ENCODE measurements at places on chromosomes 13 and 19.

DNA sequence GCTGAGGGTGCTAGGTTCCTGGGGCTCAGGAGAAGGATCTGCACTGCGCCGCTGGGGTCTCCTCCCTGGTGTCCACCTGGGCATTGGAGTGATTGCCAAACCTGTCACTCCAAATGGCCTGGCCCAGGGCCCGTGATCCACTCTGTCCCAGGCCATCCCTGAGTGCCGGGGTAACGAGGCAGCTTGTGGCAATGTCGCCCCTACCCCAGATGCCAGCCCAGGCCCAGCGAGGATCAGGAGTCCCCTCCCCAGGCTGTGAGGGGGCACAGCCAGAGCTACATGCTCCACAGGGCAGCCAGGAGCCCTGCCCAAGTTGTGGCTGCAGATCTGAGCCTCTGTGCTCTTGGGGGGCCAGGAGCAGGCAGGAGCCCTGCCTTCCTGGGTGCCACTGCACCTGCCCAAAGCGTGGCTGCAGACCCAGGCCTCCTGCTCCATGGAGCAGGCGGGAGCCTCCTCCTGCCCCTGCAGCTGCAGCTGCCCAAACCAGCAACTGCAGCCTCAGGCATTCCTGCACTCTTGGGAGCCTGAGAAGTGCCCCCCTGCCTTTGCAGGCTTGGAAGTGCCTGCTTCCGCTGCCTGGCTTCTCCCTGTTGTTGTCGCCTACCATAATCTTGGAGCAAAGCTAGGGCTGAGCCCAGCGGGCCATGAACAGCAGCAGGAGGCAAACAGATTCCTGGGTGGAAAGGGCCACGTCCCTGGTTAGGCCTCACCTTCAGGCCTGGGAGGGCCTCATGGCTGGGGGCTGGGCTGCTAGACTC, 4.6 kb downstream of the IGFL4 start:
- DNase-seq: no peak

DNA sequence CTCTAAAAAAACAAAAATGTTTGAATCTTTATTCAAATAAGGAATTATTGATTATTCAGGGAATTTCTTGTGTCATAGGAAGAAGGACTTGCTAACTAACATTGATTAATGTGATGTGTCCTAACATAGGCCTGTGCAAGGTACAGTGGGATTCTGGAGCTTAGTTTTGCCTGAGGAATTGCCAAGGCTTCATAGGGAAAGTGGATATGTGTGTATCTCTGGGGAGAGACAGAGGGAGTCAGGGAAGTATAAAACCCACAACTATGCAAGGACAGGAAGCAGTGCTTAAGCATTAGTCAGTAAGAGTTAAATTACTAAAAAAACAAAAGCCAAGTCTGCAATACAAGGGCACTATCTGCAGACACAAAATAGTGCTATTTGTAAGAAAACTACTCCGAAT, 59.6 kb downstream of the WDFY2 start:
- no peak for DNase-seq

GRCh38 chr13:38753878-38754277, 67.0 kb downstream of the FREM2 start:
- DNase-seq: no peak

- DNase-seq: no peak
These were observed 45.2 kb upstream of the GPI start for GRCh38 chr19:34319785-34320184.

DNA sequence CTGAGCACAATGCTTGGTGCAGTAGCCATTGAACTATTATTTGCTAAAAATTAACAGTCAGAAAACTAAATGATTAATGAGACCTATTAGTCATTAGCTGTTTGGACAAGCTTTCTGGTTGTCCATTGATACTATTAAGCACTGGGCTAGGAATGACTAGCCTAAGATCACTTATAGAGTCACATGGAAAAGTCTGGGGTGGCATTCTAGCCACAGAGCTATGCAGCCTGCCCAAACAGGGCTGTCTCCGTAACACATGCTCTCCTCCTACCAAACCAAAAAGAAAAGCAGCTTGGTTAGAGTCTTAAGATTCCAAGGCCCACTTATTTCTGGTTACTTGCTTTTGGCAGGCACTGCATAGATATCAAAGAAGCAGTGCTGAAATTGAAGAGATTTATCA, 193.5 kb upstream of the NBEA start:
- no peak for DNase-seq

DNA sequence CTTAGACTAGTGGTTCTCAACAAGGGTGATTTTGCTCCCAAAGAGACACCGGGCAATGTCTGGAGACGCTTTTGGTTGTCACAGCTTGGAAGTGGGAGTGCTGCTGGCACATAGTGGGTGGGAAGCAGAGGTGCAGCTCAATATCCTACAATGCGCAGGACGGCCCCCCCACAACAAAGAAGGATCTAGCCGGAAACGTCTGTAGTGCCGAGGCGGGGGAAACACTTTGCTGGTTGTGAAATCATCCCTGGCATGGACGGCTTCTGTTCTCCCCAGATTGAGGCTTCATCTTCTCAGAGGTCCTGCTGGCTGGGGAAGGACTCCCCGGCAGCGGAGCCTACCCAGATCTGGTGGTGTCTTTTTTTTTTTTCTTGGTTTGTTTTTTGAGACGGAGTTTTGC, 13.4 kb upstream of the SYT5 start:
- no peak for DNase-seq

DNA sequence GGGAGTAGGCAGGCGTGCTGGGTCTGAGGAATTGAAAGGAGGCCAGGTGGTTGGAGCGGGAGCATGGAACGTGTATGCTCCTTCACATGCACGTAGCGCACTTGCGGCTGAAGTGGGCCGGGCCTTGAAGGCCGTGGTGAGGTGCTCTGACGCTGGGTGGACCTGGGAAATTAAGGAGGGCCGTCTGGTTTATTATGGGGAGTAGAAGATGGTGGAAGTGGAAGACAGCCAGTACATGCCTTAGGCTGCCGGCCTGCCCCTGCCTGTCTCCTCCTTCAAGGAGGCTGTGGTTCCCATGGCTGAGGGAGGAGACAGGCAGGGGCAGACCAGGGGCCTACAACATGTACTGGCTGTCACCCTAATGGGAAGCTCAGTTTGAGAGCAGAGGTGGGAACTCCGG, 23.9 kb downstream of the GATAD2A start:
- DNase-seq: no peak

- no peak for DNase-seq
These were observed 25.9 kb downstream of the PLEKHJ1 start for GRCh38 chr19:2210206-2210605.
